ENCODE measurements at places on chromosomes 5 and 9.

- no peak for DNase-seq
Measured at GRCh38 chr5:67380431-67380830, 183.8 kb upstream of the CD180 start.

DNA sequence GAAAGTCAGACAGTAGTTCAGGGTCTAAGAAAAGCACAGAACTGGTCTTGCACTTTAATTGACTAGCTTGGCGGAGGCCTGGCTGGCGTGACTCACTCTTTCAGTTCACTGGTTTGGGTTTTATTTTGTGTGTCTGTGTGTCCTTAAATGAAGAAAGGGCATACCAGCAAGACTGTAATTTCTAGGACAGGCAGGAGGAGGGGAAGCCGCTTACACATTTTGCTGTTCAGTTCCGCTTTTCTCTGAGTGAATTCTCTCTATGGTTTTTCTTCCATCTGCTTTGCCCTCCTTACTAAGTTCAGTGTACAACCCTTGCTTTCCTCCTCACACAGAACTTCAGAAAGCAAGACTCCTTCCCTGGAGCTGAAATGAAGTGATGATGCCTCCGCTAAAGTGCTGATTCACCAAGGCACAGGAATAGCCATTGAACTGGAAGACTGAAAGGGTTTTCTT lies 150.8 kb downstream of the MEF2C start:
- no peak for DNase-seq

GRCh38 chr5:116532762-116533525 lies 41.7 kb downstream of the SEMA6A start:
- DNase-seq: no peak

- no peak for DNase-seq
Measured at GRCh38 chr5:133538718-133539117, 73.6 kb downstream of the FSTL4 start.
